ENCODE measurements at places on chromosomes 11 and 22.

DNA sequence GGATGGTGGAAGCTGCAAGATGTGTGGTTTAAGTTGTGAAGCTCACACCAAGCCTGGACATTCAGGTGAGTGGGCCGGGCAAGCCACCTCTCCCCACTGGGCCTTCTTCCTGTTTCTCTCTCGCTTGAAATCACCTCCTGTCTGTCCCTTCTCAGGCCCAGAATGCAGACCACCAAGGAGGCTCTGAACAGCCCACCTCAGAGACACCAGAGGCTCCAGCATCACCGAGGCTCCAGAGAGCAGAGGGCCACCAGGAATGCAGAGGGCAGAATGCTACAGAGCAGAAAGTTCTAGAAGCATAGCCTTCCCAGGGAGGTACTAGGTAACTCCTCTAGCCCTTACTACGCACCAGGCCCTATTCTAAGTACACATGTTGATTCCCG is 14.8 kb upstream of the IL2RB start:
- no peak for DNase-seq

DNA sequence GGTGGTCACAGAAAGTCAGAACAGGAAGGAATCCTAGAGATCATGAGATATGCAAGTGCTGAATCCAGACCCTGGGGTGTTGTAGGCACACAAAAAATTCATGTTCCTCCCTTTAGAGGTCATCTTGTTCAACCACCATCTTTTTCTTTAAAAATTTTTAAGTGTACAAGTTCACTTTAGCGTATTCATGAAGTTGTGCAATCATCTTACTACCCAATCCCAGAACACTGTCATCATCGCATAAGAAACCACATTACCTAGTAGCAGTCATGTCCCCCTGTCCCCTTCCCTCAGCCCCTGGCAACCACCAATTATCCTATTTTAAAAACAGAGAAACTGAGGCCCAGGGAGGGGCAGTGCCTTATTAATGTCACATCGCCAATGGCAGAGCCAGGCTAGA is 20.3 kb upstream of the WNT11 start:
- DNase-seq = no peak

DNA sequence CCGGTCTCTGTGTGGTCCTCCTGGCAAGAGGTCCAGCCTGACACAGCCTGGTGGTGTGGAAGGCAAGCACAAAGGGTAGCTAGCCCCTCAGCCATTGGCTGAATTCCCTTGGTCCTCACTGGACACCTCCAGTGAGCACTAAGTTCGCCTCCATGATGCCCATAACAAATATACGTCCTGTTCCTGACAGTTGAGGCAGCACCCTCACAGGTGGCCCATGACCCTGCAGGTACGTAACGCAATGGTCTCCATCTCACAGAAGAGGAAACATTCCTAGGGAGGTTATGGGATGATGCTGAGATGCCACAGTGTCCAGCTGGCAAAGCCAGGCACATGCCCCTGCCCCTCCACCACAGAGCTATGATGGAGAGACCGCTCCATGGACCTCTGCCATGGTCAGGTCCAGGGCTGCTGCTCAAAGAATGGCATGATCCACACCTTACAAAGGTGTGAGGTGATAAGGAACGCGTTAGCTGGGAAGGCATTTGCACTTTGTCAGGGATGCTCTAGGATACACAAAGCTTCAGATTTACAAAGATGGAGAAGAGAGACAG is 1.4 kb upstream of the GNAZ start:
- no peak for DNase-seq

GRCh38 chr11:76291576-76292526 is 85.5 kb upstream of the WNT11 start:
- DNase-seq = no peak

- no peak for DNase-seq
Observed at GRCh38 chr11:2662430-2663299, 37.1 kb downstream of the KCNQ1OT1 start.

GRCh38 chr11:105609341-105609781 is 512 bp upstream of the GRIA4 start:
- no peak for DNase-seq

- no peak for DNase-seq
Observed at GRCh38 chr11:99316776-99317520, 296.2 kb downstream of the CNTN5 start.

DNA sequence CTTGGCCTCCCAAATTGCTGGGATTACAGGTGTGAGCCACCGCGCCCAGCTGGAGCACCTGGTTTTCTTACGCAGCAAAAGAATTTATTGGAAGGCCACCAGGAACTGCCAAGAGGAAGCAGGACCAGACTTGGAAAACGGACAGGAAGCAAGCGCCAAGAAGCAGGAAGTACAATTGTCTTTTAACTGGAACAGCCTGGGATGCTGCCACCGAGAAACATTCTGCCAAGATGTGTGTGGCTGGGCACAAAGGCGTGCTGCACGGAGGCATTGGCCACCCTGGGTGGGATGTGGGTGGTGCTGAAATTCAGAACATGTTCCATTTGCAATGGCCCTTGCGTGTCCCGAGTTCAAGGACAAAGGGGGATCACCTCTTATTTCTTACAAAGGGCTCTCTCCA is 15.4 kb downstream of the SLC3A2 start:
- no peak for DNase-seq

DNA sequence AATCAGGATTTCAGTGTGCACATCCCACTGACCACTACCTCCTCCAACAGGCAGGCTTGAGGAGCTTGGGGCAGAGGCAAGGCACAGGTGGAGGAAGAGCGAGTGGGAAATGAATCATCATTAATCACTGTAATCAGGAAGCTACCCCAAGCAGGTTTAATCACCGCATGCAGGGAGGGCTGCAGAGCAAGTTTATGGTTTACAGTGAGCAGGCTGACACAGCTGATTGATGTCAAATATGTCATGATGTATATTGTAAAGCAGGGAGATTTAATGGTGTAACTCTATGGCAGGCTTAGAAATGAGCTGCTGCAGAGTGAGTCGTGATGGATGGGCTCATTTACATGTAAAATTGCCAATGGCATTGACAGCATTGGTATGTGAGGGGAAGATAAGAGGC is 441.0 kb downstream of the NTM start:
- no peak for DNase-seq

GRCh38 chr11:99682646-99683045 is 661.9 kb downstream of the CNTN5 start:
- DNase-seq = no peak

- DNase-seq = no peak
Observed at GRCh38 chr11:69938206-69938605, 119.0 kb upstream of the FGF3 start.

- no peak for DNase-seq
Observed at GRCh38 chr11:26225646-26226045, 106.3 kb upstream of the ANO3 start.

GRCh38 chr11:35197292-35197691 is 58.3 kb downstream of the CD44 start:
- DNase-seq = no peak

- DNase-seq = peak; percentile 36
Observed at GRCh38 chr11:108647701-108648527, 17.0 kb upstream of the DDX10 start.

DNA sequence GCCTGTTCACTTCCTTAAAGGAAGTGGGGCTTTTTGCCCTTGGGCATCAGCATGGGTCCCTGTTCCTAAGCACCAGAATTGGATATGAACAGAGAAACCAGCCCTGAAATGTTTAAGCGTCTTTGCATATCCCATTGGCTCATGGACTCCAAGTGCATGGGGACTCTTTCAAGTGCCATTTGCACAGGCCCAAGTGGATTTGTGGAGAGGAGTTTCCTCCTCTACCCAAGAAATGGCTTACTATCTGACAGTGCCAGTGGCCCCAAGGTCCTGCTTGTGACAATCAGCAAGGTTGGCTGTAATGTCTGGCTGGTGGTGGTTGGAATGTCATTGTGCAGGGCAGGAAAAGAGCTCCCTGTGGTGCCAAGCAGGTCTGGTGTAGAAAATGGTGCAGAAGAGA is 4.0 kb downstream of the TOMM22 start:
- no peak for DNase-seq

DNA sequence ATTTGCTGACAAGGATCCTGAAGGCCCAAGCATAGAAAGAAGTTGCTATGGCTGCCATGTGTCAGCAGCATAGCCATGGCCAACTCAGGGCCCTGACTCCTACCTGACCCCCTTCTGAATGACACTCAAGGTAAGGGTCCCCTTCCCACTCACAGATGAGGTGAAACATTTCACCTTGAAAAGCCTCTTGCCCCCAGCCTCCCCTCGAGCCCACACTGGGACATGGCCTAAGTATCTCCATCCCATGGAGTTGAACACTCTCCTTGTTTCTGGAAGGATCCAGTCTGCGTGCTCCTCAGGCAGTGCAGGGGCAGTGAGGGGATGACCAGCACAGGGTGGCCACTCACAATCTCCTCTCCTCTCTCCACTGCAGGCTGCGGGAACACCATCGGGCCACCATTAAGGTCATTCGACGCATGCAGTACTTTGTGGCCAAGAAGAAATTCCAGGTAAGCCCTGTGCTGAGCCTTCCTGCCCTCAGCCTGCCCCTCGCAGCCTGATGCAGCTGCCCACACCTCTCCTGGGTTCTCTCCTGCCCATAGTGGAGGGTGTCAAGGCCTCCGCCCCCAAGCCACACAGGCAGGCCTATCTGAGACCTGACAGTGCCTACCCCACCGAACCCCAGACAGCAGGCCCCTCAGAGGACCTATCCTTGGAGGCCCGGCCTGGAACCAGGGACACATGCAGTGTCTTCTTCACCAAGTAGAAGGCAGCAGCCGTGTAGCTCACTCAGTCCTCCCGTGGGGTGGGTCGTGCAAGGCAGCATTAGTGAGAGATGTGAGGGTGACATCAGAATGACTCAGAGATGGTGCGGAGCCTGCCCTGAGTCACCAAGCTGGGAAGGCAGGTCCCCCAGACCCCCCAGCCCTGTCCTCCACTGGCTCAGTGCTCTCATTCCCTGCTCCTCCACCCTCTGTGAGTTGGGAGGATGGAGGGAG is 68.9 kb upstream of the KCNQ1OT1 start:
- no peak for DNase-seq

GRCh38 chr11:71139516-71140205 is 112.7 kb downstream of the SHANK2 start:
- DNase-seq = no peak

- DNase-seq = no peak
Observed at GRCh38 chr22:40330615-40331014, 15.7 kb upstream of the ADSL start.

GRCh38 chr11:131378931-131379330 is 8.5 kb downstream of the NTM start:
- no peak for DNase-seq

- DNase-seq = no peak
Observed at GRCh38 chr22:35756722-35757121, 39.0 kb downstream of the APOL5 start.

GRCh38 chr11:36238881-36239280 is 50.3 kb downstream of the COMMD9 start:
- DNase-seq = no peak

DNA sequence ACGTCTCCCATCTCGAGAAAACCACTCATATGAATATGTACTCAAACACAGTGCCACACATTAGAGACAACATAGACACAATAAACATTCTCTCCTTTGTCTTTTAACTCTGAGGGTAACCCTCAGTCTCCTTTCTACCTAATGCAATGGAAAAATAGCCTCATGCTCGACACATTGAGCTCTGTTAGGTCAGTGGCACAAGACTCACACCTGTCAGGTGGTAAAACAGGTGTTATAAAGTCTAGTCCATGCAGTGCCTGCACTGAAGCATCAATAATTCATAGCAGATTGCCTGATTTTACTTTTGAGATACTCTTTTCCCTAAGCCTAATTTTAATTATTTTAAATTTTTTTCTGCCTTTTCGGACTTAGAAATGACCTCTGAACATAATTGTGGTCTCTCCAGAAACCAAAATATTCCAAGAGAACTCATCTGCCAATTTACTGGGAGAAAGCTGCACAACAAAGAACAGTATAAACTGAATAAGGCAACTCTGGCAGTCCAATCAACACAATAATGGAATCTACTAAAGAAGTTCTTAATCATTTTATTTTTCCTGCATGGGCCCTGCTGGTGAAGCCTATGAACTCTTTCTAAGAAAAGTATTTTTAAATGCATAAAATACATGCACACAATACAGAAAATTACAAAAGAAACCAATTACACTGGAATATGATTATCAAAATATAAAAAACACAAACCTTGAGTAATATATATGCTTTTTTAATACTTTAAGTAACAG is 9.9 kb downstream of the RDX start:
- DNase-seq = no peak

GRCh38 chr22:24443668-24444067 is 16.3 kb downstream of the ADORA2A start:
- no peak for DNase-seq

DNA sequence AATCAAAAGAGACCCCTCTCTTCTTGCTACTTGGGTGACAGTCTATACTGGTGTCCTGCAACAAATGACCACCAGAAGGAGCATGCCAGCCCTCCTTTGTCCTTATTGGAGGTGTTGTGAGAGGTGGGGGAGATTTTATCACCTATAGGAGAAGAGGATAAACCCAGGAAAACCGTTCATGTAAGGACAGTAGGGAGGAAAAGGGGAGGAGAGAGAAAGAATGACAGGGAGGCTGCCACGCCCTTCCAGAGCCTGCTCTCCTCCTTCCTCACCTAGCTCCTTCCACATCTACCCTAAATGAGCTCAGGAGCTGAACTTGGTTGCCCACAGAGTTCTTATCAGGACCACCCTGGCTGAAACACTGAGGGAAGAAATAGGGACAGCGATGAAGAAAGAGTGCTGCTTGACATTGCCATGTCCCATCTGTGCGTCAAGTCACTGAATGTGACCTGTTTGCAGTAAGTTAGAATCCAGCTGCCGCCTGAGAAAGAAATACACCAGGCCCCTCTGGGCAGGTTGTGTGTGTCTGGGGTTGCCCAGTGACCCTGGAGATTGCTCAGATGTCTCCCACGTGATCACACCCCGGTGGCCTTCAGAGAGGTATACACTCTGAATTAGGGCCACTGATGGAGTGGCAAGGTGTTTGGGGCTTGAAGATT is 40.4 kb upstream of the ETS1 start:
- no peak for DNase-seq

GRCh38 chr11:134033696-134034491 is 35.0 kb upstream of the JAM3 start:
- peak; percentile 48 for DNase-seq

- no peak for DNase-seq
Observed at GRCh38 chr11:61092908-61093763, 9.2 kb upstream of the CD5 start.

Data from activated gamma-delta T cell treated with anti-CD3 and anti-CD28 coated beads, Interleukin-2, amount 50 U/mL, for 16 hours (primary cell).